MCF 10A (cell line): ENCODE measurements at places on chromosomes 6 and 20. TPM values are rescaled to one million over a fixed set of nuclear protein-coding genes. Genes with fewer than 3 reads are reported as not detected.

- no peak for DNase-seq
Observed at GRCh38 chr6:144660561-144661115, 375.5 kb downstream of the UTRN start.

The MAS1 gene
- total RNA-seq: not detected in 2 replicates

The CCDC28A gene
- 14.8 and 15.8 TPM in 2 replicates for total RNA-seq

The PGBD1 gene
- 2.5 and 2.9 TPM in 2 replicates for total RNA-seq

The WFDC10B gene
- not detected in 2 replicates for total RNA-seq

- no peak for DNase-seq
Observed at GRCh38 chr6:39040080-39040673, 8.4 kb upstream of the GLP1R start.

The YTHDF1 gene
- 47.1 and 49.5 TPM in 2 replicates for total RNA-seq

GRCh38 chr6:21426841-21427490, 166.6 kb upstream of the SOX4 start:
- DNase-seq: peak; percentile 9

- no peak for DNase-seq
Observed at GRCh38 chr6:136424901-136425300, 125.3 kb downstream of the MAP7 start.

DNA sequence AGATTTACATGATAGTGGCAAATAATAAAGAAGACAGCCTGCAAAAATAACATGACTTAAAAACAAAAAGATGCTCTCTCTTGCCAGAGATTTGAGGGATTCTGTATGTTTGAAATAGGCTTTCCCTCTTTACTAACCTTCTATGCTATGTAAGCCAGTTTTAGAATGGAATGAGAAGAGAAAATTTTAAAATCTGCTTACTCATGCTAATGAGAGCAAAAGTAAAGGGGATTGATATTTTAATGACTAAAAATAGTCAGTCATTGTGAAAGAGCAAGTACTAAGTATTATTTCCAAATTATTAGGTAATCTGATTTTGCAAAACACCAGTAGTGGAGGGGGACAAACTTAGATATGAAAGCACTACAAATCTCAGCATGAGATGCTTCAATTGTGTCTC, 563.3 kb upstream of the ADGRB3 start:
- DNase-seq: no peak

DNA sequence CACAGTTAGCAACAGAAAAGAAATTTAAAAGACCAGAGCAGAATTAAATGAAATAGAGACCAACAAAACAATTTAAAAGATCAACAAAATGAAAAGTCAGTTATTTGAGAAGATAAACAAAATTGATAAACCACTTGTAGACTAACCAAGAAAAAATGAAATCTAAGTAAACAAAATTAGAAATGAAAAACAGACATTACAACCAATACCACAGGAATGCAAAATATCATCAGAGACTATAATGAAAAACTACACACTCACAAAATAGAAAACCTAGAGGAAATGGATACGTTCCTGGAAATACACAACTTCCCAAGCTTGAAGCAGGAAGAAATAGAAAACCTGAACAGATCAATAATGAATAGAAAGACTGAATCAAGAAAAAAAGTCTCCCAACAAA, 97.8 kb downstream of the WDR27 start:
- DNase-seq: no peak

The FNDC11 gene
- total RNA-seq: 2.4 and 3.9 TPM in 2 replicates

The FAM83C gene
- not detected in 2 replicates for total RNA-seq

- no peak for DNase-seq
Observed at GRCh38 chr6:159682295-159682694, 10.7 kb downstream of the SOD2 start.

DNA sequence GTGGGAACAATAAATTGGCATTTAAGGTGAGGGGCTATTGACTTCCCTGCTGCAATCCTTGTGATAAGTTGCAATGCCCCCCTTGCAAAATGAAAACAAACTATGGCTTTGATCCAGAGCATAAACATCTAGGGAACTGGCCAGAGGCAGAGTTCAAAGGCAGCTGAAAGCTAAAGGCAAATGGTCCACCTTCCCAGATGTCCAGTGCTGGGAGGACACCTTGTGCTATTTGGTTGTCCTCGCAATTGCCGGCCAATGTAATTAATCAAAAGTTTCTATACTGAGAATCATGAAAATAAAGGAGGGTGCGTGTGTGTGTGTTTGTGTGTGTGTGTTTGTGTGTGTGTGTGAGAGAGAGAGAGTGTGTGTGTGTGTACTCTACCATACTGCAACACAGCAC, 337.4 kb downstream of the CBLN4 start:
- DNase-seq: no peak

GRCh38 chr20:3658716-3659491, 4.3 kb downstream of the GFRA4 start:
- DNase-seq: no peak

DNA sequence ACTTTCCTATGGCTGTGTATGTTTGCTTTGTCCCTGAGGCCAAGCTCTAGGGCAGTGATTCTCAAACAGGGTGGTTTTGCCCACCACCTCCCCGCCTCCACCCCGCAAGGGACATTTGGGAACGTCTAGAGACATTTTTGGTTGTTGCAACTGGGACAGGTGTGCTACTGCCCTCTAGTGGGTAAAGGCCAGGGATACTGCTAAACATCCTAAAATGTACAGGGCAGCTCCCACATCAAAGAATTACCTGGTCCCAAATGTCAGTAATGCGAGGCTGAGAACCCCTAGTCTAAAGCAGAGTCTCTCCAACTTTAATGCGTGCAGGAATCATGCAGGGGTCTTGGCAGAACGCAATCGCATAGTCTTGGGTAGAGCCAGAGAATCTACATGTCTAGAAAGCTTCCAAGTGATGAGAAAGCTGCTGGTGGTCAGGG, 5.1 kb downstream of the KCNS1 start:
- DNase-seq: peak; percentile 76
